ENCODE measurements at places on chromosomes 3 and 15.

- no peak for DNase-seq
Measured at GRCh38 chr3:155335724-155336354, 42.4 kb upstream of the STRIT1 start.

GRCh38 chr3:100075196-100075595 lies 39.1 kb downstream of the FILIP1L start:
- DNase-seq: no peak

- no peak for DNase-seq
Measured at GRCh38 chr3:133237380-133237779, 162.5 kb upstream of the BFSP2 start.

- DNase-seq: no peak
Measured at GRCh38 chr3:42539871-42540714, 37.6 kb downstream of the VIPR1 start.

DNA sequence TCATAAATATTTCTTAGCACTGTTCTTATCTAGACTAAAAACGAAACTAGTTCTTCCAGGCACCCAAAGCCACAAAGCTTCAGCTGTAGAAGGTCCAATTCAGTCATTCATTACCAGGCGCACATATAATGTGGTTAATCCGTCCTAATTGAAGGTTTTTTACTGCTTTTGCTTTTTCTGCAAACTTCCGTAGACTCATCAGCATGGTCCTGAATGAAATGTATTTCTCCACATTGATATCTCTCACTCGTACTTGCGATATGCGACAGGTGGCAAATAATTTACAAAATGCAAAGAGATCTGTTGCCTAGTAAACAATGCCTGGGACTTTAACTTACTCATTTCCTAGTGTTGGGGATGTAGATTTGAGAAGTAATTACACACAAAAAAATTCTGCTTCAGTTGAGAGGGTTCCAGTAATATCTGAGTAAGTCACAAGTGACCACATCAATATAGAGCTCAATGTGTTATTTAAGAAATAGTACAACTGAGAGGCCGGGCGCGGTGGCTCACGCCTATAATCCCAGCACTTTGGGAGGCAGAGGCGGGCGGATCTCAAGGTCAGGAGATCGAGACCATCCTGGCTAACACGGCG lies 75.0 kb upstream of the MBNL1 start:
- no peak for DNase-seq

- DNase-seq: no peak
Measured at GRCh38 chr3:42129014-42129953, 38.1 kb downstream of the TRAK1 start.

DNA sequence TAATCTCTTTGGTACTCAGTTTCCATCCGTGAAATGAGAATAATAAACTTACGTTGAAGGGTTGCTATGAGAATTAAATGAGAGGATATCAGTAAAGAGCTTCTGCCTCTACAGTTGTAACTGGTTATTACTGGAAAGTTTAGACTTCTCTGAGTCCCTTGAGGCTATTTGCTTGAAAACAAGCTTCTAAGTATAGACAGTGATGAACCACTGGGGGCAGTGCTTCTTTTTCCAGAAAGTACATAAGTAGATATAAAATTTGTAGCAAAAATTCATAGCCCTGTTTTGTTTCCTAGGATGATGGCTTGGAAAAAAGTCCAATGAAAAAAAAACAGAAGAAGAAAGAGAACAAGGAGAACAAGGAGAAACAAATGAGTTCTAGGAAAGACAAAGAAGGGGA lies 87.1 kb downstream of the RGMA start:
- DNase-seq: no peak

GRCh38 chr3:46947981-46948791 lies 28.4 kb downstream of the CCDC12 start:
- no peak for DNase-seq

DNA sequence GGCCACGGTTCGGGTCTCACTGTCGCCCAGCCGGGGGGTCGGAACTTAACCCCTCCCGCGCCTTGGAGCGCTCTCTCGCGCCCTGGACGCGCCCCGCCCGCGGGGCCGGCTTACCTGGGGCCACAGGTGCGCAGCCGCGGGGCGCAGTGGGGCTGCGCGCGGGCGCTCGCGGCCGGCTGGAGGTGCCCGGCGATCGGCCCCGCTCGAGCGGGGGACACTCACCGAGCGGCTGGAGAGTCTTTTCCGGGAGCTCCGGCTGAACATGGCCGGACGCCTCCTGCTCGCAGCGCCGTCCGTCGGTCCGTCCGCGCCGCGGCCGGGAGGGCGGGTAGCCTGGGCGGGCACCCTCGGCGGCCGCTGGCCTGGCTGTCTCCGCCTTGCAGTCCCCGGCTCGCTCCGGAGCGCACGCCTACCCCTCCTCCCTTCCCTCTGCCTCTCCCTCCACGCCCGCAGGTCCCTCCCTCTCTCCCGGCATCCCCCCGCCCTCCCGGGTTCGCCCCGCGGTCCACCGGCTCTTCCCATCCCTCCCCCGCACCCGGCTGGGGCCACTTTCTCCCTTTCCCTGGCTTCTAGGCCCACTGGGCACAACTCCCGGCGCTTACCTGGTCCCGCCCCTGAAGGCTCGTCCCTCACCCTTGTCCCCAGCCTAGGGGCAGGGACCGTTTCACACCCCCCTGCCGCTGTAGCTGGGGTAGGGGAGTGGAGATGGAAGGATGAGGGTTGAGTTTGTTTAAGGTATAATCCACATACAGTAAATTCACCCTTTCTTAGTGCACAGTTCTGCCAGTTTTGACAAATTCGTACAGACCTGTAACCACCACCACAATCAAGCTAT lies 220.1 kb upstream of the PRICKLE2 start:
- no peak for DNase-seq

GRCh38 chr3:25663347-25663868 lies 1.3 kb downstream of the TOP2B start:
- DNase-seq: peak; percentile 33

Data from HCEC 1CT (cell line).